ENCODE measurements at places on chromosomes 3 and 15.

DNA sequence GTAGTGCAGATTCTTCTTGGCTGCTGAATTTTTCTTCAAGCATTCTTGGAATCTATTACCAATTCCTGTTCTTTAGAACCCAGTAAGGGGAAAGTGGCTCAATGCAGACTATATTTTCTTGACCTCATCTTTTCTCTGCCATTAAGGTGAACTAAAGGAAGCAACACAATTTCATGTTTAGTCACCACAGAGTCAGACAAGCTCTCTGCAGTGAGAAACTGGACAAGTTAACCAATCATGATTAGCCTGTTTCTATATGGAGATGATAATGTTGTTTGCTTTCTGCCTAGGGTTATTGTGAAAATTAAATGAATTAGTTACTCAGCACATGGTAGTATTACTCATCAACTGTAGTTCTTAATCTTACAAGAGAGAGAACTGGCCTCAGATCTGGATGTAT, 1075.1 kb downstream of the AGBL1 start:
- no peak for DNase-seq

DNA sequence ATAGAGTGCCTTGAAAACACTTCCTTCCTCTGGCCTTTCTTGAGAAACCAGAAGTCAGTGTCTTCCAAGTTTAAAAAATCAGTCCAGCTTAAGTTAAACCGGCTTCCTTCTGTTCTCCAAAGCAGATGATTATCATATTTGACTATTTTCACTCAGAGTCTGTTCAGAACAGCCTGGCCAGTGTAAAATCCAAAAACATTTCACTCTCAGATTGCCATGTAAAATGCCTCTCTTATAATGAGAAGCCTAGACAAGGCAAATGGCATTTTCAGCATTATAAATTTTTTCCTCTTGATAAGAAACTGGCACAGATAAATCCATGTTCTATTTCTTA, 193.5 kb downstream of the TNIK start:
- DNase-seq: no peak

DNA sequence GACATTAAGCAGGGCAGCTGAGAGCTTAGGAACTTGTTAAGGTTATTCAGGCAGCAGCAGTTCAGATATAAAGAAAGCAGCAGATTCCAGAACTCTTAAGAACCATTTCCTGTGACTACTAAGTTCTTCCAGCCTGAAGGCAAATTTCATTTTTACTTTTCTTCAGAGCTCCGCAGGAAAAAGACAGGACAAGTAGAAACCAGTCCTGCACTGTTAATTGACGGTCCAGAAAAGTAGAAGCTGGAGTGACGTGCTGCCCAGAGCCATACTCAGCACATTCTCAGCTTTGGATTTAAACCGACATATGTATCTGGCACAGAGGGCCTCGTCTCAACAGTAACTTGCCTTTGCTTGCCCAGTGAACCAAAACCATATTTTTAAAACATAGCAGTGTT, 219.4 kb upstream of the STRIT1 start:
- no peak for DNase-seq

DNA sequence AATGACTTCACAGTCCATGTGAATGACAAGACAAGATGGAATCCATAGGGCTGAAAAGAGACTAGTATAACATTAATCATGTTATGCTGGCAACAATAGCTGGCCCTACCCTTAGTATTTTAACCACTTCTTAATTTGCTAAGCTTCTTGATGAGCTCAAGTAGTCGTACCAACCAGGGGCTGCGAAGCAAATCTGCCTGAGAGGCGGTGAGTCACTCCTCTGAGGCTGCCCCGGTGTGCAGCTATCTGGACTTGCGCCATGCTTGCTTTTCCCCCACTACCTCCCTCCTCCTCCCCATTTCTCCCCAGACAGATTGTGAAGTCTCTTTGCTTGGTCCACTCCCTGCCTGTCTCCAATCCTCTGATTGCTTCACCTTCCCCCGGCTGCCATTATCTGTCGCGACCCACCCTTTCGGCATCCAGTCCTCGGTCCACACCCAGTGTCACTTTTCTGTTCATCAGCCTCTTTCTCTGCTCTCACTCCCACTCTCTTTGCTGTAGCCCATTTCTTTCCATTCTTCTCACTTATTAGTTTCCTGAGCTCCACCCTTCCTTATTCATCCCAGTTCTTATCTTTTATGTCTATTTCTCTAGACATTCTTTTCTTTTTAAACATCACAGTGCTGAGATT, 42.7 kb downstream of the DUT start:
- no peak for DNase-seq

DNA sequence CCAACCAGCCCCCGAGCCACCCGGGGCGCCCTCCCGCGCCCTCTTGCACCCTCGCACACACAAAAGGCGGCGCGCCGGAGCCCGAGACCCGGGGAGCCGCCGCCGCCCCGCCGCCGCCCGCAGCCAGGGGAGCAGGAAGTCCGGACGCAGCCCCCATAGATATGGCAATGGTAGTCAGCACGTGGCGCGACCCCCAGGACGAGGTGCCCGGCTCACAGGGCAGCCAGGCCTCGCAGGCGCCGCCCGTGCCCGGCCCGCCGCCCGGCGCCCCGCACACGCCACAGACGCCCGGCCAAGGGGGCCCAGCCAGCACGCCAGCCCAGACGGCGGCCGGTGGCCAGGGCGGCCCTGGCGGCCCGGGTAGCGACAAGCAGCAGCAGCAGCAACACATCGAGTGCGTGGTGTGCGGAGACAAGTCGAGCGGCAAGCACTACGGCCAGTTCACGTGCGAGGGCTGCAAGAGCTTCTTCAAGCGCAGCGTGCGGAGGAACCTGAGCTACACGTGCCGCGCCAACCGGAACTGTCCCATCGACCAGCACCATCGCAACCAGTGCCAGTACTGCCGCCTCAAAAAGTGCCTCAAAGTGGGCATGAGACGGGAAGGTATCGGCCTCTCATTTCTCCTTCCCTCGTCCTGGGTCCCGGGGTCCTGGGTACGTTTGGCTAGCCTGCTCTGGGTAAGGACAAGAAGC, 1.6 kb downstream of the NR2F2 start:
- no peak for DNase-seq

DNA sequence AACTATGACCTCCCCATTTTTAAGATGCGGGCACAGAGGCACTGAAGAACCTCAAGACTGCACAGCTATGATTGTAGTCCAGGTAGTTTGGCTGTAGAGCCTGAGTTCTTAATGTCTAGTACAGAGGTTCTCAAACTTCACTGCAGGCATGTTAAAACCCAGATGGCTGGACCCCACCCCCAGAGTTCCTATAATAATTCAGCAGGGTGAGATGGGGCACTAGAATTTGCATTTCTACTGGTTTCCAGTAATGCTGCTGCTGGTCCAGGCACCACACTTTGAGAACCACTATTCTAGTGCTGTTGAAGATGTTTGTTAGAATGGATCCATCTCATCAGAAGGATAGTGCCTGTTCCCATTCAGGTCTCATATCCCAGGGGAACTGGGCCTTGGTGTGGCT, 274.9 kb downstream of the ABHD5 start:
- DNase-seq: no peak

DNA sequence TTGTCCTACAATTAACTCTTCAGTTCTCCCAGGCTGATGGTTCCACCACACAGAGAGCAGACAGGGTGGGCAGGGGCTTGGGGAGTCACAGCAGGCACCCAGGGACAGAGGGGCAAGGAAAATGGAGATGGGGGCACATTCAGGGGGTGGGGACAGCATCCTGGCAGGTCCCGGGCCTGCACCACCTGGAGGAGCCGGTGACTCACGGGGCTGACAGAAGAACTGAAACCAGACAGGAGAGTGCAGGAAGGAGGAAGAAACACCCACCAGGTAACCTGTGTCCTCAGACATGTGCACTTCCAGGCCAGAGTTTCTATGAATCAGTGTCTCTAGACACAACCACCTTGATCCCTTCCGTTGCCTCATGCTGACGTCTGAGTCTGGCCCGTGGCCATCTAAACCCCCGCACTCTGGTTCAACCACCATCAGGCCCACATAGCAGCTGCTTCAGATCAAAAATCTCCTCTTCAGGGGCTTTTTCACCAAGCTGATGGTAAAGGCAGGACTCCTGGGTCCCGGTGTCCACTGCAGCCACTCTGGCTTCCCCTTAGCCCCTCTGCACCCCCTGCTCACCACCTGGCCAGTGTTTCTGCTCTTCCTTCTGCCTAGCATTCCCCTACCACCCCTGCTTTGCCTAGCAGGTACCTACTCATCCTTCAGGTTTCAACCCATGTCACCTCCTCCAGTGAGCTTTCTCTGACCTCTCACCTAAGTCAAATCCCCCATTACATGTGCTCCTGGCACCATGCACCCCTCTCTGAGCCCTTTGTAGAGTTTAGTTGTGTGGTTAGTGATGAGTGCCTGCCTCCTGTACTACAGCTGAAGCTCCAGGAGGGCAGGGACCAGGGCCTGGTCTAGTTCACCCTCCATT, 16.5 kb upstream of the CYP11A1 start:
- DNase-seq: peak; percentile 72

GRCh38 chr3:59327376-59327808, 277.6 kb upstream of the CFAP20DC start:
- no peak for DNase-seq

Measured in activated CD4-positive, alpha-beta T cell treated with anti-CD3 and anti-CD28 coated beads for 24 hours (primary cell).